SJSA1 (cell line): ENCODE measurements at places on chromosomes 16 and 17. TPM values are rescaled to one million over a fixed set of nuclear protein-coding genes. Genes with fewer than 3 reads are reported as not detected.

- H3K4me3 ChIP-seq: no peak overlapping the region
- H3K27ac ChIP-seq: no peak overlapping the region
- no peak for DNase-seq
- H3K36me3 ChIP-seq: no peaks in the 10 kb centered on the region
- peaks cover 17% of the 10 kb centered on the region for H3K27me3 ChIP-seq
- no peaks in the 10 kb centered on the region for H3K4me1 ChIP-seq
These were observed 27.4 kb upstream of the SSTR2 start for GRCh38 chr17:73137376-73137775.

DNA sequence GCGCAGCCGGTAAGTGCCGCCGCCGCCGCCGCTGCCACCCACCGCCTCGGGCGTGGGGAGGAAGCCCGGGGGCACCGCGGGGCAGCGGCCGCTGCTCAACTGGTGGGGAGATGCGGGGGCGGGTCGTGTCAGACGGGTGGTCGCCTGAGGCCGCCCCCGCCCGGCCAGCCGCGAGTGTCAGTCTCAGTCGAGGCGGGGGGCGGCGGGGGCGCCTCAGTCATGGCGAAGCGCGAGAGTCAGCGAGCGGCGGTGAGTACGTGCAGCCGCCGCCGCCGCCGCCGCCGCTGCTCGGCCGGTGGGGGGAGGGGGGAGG, 76.2 kb downstream of the CHD9 start:
- peaks cover 3% of the 10 kb centered on the region; the same call in 1 of the 2 replicates for H3K36me3 ChIP-seq
- no peak for DNase-seq
- peak overlapping the region; percentile 79 for H3K4me3 ChIP-seq
- no peaks in the 10 kb centered on the region for H3K27me3 ChIP-seq
- H3K4me1 ChIP-seq: peaks cover 23% of the 10 kb centered on the region
- peak overlapping the region; percentile 94 for H3K27ac ChIP-seq

GRCh38 chr17:44901411-44901921, 2.2 kb upstream of the EFTUD2 start:
- peaks cover 4% of the 10 kb centered on the region; the same call in 1 of the 2 replicates for H3K36me3 ChIP-seq
- H3K27ac ChIP-seq: peak overlapping the region; percentile 23
- no peaks in the 10 kb centered on the region for H3K27me3 ChIP-seq
- H3K4me1 ChIP-seq: peaks cover 55% of the 10 kb centered on the region
- no peak overlapping the region for H3K4me3 ChIP-seq
- DNase-seq: peak; percentile 89

DNA sequence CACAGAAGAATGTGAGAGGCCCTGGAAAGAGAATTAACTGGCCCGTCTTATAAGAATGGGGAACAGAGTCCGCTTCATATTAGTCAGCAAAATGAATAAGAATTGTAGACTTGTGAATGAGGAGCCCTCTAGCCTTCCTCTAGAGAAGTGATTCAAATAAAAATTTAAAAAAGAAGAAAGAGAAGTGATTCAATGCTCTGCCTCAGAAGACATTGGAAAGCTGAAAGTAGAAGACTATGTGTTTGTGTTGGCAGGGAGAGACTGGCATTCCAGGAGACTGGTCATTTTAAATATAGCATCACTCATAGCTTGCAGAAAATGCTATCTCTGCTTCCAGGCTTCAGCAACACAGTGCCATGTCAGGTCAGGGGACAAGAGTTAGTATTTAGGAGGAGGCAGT, 190.6 kb upstream of the HS3ST3A1 start:
- no peak overlapping the region for H3K4me3 ChIP-seq
- H3K36me3 ChIP-seq: no peaks in the 10 kb centered on the region
- DNase-seq: no peak
- no peaks in the 10 kb centered on the region for H3K27me3 ChIP-seq
- H3K27ac ChIP-seq: no peak overlapping the region
- no peaks in the 10 kb centered on the region for H3K4me1 ChIP-seq

The MLKL gene
- total RNA-seq: 4.2 and 6.8 TPM in 2 replicates
